Left renal pelvis (tissue), 4 donors: ENCODE measurements at places on chromosomes 6 and 20.

GRCh38 chr6:160080097-160080496 lies 41.5 kb upstream of the SLC22A1 start:
- no peak for DNase-seq

- DNase-seq = no peak
These were observed 465.2 kb downstream of the TFAP2B start for GRCh38 chr6:51283723-51284355.

DNA sequence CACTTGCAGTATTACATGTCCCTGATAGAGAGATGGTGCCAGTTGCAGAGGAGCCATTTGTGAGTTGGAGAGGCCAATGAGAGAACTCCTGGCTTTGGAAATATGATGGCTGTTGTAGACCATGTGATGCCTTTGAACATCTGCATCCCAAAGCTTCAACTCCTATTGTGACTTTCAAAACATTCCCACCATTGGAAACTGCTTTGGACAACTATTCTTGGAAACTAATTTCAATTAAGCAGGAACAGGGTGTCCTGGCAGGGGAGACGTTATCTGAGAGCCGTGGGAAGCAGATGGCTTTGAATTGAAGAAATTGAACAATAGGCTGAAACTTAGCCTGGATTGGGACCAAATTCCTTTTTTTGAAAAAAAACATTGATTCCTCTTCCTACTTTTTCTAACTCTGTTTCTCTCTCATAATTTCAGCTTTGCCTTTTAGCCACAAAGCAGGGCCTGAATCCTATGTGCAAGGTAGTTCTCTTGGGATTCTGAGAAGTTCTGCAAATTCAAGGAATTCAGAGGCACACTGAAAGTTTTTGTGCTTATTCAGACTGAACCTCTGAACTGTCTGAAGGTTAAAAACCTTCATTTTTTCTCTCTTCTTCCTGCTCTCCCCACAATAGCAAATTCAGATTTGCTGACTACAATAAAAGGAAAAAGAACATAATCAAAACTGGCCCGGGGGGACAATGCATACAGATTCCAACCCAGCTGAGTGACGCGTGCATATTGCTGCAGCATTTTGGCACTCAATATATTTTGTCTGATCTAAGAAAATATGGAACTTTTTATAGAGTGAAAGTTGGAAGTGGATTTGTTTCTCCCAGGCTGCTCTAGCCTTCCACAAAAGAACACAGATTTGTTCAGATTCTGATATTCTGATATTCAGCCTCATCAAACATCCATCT lies 720.4 kb upstream of the CHD6 start:
- DNase-seq = no peak

GRCh38 chr20:61301711-61302525 lies 49.9 kb downstream of the CDH4 start:
- no peak for DNase-seq

GRCh38 chr20:39109933-39110818 lies 148.0 kb downstream of the DHX35 start:
- DNase-seq = no peak
